NCI-H1105 (cell line): ENCODE measurements at places on chromosomes 2 and 18.
A peak's percentile ranks its signal among the peaks of the same experiment; 100 is the strongest.

GRCh38 chr2:4507661-4508060 lies 804.3 kb downstream of the DCDC2C start:
- DNase-seq: peak; percentile 65

DNA sequence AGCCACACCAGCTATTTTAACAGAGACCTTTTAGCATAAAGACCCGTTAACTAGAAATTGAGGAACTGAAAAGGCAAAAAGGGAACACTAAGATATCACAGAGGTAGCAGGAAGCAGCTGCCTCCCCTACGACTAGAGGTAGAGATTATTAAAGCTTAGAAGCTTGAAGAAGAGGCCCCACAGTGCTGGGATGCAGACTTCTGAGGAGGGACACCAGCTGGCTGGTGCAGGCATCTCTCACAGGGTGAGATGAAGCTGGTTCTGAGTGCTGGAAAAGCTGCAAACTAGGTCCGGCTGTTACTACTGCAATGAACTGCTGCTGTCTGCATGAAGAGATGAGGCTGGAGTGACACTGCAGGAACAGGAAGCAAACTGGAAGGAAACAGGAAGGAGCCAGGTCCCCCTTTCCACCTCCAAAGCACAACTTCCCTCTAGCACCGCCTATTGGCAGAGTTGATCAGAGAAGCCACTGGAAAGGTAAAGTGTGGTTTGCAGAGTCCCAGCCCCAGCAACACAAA lies 61.2 kb upstream of the MRPS9 start:
- DNase-seq: no peak

GRCh38 chr18:45639408-45639807 lies 24.1 kb downstream of the SLC14A2 start:
- no peak for DNase-seq

GRCh38 chr2:202140522-202141252 lies 67.6 kb downstream of the KIAA2012 start:
- DNase-seq: no peak

DNA sequence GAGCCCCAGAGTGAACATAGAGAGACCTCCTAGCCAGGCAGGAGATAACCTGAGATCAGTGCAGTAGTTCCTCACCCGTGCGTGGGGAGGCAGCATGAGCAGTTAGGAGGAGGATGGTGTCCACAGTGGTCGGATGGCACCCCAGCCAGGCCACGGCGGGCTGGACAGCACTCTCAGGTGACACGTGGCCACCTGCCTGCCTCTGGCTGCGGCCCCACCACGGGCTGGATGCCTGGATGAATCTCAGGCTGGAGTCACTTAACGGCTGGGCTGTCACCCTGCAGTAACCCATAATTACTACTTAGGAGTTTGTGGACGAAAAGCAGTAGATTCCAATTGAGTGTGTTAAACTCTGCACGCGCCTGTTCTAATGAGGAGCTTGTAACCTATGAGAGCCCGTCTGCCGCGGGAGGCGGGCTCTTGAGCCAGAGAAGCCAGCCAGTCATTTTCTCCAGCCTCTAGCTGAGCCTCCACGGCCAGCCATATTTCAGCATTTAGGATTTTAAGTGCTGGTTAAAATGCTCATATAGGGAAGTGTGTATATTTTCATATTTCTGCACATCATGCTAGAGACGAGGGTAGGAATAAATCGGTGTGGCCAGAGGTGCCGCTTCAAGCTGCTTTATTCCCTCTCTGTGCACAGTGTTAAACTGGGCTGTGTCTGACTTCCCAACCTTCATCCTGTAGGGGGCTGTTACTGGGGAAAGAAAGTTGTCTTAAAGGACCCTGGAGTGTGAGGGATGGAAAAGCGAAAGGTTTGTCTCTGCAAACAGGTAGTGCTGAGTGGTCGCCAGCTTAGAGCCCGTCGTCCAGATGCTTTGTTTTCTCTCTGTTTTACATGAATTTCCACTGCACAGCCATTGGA lies 144.0 kb downstream of the GLI2 start:
- DNase-seq: no peak

- no peak for DNase-seq
Observed at GRCh38 chr2:124978597-124978996, 953.5 kb downstream of the CNTNAP5 start.

DNA sequence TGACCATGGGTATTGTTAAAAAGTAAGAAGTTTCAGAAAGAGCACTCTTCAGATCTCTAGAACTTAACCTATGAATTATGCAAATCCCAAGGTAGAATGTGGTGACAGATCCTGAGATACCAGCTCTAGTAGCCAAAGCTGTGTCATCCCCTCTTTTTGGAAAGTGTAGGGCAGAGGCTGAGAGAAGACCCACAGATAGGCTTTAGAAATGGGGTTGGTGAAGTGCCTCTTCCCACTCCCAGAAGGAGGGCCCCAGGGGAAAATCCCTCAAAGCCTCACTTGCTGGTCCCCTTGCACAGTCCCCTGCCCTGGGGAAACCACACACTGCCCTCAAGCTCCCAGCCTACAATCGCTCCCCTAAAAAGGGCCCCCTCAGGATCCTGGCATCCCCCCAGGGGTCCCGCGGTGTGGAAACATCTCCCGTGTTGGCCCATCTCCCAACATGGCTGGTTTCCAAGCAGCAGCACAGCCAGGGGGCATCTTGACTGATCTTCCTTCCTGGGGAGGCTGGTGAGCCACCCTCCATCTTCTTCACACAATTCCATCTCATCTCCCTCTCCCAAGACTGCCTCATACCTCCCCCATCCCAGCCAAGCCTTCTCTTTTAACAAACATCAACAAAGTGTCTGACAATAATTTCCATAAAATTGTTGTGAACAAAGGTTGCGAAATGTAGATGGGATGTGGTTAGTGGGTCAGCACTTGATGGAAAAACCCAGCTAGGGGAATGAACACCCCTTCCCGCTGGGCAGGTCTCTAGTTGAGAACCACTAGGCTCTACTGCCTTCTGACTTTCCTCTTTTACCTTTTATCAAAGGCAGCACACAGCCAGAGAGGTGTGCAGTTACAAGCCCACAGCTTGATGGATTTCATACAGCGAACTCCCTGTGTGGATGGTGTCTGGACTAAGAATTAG lies 25.1 kb downstream of the MAL start:
- DNase-seq: no peak

DNA sequence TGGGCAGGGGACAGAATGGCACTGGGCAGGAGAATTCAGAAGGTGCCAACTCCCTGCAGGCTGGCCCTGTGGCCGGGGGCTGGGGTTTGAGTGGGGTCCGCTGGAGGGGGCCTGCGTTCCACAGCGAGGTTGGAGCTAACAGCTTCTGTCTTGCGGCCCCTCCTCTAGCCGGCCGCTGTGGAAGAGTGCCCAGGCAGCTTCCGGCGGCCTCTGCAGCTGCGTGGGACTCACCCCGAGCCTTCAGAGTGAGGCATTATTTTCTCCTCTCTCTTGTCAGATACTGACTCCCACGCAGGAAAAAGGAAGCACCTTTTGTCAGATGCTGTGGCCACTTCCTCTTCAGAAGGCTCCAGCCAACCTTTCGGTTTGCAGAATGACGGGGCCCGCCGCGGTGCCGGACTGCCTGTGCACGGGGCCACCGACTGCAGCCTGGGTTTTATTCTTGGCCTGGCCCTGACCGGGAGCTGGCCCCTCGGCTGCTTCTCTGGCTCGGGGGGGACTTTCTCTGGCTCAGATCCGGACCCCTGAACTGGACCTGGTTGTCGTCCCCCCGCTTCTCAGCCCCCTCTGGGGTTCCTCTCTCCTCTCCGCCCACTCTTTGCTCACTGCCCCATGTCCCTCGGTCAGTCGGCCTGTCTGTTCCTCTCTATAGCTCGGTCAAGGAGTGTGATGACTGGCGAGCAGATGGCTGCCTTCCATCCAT lies 40.1 kb downstream of the ARHGAP25 start:
- DNase-seq: no peak

- no peak for DNase-seq
Observed at GRCh38 chr2:209147981-209148380, 275.9 kb upstream of the MAP2 start.

GRCh38 chr2:46351750-46352138 lies 54.5 kb downstream of the EPAS1 start:
- DNase-seq: no peak

GRCh38 chr2:10252224-10252623 lies 50.5 kb upstream of the HPCAL1 start:
- no peak for DNase-seq

DNA sequence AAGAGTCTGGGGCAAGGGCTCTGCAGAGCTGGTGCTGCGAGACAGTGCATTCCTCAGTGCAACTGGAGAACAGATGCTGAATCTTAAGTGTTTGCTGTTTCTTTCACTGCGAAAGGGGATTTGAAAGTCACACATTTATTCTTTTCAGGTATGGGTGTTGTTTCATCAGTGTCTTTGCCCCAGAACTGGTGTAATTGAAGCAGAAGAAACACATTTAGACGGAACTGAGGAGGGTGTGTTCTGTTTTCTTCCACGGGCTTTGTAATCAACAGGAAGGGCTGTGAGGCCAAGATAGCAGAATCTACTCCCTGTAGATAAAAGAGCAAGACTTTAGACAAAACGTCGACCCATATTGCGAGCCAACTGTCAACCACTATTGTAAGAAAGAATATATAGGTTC lies 151.9 kb downstream of the EPHA4 start:
- DNase-seq: no peak

GRCh38 chr2:22991844-22992243 lies 393.1 kb upstream of the KLHL29 start:
- no peak for DNase-seq

DNA sequence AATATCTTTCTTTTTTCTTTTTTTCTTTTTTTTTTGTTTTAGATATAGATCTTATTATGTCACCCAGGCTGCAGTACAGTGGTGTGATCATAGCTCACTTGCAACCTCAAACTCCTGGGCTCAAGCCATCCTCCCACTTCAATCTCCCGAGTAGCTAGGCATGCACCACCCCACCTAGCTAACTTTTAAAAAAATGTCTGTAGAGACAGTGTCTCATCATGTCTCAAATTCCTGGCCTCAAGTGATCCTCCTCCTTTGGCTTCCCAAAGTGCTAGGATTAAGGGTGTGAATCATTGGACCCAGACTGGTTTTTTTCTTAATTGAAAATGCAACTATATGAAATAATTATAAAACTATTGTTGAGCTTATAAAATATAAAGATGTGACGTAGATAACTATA lies 9.8 kb upstream of the ZCCHC2 start:
- DNase-seq: no peak

DNA sequence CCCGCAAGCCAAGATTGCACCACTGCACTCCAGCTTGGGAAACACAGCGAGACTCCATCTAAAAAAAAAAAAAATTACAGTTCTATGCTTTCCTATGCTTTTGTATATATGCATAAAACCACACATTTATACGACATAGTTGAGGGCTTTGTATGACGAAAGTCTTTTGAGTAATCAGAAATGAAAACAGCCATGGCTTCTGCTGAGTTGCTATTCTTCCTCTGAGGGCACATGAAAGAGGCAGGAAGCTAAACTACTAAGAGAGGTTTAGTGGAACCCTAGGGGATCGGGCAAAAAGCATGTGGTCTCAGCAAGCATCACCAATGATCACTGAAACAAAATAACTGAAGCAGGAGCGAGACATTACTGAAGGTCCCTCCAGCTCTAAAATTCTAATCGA lies 99.6 kb downstream of the ZAP70 start:
- no peak for DNase-seq

DNA sequence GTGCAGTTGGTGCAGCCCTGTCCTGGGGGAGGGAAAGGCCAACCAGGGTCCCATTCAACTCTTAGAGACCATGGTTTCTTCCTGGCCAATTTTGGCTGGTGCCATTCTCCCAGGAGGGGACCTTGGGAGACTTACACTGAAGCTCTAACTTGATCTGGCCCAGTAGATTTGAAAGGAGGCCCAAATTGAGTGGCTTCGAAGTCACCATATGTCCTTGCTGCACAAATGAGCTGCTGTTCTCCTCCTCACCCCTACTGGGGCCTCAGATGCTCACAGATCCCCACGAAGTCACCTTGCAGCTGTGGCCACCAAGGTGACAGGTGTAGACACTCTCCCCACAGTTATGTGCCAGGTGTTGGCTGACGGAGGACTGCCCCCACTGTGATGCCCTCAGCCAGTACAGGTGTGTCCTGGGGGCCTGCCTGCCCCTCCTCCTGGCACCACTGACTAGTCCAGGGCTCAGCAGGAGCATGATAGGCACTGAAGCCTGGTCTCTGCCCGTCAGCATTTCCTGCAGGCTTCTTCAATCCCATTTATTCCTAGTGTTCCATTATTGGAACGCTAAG lies 4.7 kb upstream of the C2orf72 start:
- no peak for DNase-seq

DNA sequence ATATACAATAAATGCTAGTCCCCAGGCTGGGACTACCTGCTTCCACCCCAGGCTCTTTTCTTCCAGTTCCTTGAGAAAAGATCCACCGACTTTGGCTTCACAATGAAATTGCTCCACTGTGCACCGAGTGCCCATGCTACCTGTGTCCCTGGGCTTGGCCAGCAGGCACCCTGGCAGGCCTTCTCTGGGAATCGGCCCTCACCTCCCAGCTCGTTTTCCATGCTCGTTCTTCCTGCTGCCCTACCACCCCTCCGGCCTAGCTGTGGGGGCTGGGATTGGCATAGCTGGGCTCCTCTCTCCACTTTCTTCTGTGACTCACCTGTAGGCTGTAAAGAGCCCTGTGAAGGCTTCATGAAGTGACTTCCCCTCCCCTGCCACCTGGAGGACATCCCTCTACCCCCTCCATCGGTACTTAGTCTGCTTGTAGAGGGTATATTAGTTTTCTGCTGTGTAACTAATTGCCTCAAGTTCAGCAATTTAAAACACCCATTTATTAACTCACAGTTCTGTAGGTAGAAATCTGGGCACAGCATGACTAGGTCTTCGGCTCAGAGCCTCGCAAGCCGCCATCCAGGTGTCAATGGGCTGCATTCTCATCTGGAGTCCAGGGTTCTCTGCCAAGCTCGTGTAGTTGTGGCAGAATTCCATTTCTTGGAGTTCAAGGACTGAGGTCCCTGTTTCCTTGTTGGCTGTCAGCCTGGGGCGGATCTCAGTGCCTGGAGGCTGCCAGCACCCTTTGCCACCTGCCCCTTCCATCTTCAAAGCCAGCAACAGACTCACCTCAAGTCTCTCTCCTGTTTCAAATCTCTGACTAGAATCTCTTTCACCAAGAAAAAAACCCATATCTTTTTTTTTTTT lies 57.6 kb downstream of the DPYSL5 start:
- no peak for DNase-seq

GRCh38 chr2:69163109-69163508 lies 150.1 kb downstream of the ANTXR1 start:
- no peak for DNase-seq

GRCh38 chr18:52888014-52888413 lies 548.0 kb downstream of the DCC start:
- no peak for DNase-seq

GRCh38 chr2:224561234-224562005 lies 23.7 kb downstream of the CUL3 start:
- no peak for DNase-seq

DNA sequence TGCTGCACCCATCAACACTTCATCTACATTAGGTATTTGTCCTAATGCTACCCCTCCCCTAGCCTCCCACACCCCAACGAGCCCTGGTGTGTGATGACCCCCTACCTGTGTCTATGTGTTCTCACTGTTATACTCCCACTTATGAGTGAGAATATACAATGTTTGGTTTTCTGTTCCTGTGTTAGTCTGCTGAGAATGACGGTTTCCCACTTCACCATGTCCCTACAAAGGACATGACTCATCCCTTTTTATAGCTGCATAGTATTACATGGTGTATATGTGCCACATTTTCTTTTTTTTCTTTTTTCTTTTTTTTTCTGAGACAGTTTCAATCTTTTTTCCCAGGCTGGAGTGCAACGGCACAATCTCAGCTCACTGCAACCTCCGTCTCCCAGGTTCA lies 284.1 kb upstream of the CYP26B1 start:
- no peak for DNase-seq
